ENCODE measurements at places on chromosomes 5 and 9.

- DNase-seq, result no peak
Measured at GRCh38 chr9:121597698-121598166, 53.7 kb upstream of the DAB2IP start.

GRCh38 chr9:21294904-21295538 is 10.1 kb downstream of the IFNA5 start:
- DNase-seq, result no peak

DNA sequence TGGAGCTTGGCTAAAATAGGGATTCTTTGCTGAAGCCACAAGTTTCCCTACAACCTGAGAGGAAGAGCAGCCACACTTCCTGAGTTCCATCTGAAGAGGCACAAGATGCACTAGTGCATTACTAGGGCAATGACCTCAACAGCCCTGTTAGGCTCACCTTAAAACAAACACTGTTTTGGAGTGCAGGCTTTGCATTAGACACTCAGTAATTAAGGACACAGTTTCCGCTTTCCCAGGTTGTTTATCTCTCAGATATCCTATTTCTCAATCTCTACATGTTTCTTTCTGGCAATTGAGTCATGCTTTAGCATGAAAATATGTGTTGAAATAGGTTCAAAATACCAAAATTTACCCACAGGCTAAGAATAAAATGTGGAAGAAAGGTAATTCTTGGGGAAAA is 34.2 kb downstream of the EMB start:
- DNase-seq, result peak; percentile 88

DNA sequence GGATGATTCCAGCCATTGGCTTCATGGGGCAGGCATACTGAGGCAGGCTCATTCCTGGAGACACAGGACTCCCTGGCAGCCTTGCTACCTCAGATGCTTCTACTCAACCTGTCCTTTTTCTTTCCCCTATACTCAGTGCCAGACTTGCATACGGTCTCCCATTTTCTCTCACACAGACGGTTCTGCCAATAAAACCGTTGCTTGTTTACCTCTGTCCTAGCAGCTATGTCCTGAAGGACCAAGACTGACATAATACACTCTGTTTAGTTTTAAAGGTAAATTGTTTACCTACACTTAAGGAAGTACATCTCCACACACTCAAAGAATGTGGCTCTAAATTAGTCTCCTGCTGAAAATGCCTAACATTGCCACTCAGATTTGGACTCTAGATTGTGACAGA is 151.0 kb upstream of the RFX3 start:
- no peak for DNase-seq

DNA sequence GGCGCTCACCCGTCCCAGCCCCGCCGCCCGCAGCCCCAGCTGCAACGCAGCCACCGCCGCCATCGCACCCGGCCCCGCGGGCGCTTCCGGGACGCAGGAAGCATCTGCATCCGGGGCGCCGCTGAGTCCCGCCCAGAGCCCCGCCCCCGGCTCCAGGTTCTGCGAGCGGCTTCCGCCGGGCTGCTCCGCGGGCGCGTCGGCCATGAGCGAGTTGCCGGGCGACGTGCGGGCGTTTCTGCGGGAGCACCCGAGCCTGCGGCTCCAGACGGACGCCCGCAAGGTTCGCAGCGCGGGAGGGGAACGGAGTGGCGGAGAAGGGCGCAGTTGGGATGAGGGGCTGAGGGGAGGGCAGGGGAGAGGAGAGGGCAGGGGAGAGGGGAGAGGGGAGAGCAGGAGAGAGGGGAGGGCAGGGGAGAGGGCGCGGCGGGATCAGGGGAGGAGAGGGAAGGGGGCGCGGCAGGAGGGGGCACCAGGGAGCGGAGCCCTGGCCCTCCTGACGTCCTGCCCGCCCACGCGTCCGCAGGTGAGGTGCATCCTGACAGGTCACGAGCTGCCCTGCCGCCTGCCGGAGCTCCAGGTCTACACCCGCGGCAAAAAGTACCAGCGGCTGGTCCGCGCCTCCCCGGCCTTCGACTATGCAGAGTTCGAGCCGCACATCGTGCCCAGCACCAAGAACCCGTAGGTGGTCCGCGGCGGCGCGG is at the start of the genes SURF1 and SURF2:
Gene SURF1 (minus strand): TSS at position 97 of the 701 bp plus-strand sequence. CDS start 34 bp downstream, at position 63.
Gene SURF2 (plus strand): TSS at position 160 of the 701 bp plus-strand sequence. CDS start 43 bp downstream, at position 203.
- peak; percentile 55 for DNase-seq

- no peak for DNase-seq
Measured at GRCh38 chr9:86842573-86842972, 104.7 kb downstream of the GAS1 start.

GRCh38 chr5:99543841-99544240 is 615.0 kb upstream of the CHD1 start:
- DNase-seq, result no peak

GRCh38 chr5:38827525-38827924 is 18.3 kb upstream of the OSMR start:
- peak; percentile 86 for DNase-seq

DNA sequence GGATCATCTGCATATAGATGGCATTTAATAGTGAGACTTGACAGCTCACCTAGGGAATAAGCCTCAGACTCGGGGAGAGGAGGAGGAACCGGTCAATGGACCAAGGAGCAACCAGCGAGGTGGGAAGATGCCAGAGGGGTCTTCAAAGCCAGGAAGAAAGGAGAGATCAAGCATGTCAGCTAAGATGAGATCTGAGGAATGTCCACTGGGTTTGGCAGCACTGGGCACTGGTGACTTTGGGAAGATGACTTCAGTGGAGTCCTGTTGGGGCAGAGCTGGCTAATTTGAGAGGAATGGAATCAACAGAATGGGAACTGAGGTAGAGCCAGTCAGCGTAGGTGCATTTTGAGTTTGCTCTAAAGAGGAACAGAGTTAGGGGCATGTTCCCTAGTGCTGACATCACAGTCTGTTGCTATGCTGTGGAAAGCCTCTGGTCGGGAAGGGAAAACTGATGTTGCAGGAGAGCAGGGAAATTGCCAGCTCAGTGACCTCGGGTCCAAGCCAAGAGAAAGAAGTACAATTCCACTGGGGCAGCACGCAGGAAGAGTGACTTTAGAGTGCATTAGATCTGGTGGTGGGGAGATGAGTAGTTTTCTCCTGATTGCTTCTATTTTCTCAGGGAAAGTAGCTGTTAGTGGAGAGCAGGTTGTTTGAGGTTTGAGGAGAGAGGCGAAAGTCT is 56.9 kb downstream of the ZNF618 start:
- DNase-seq, result no peak

GRCh38 chr5:149603920-149604319 is 22.6 kb downstream of the ARHGEF37 start:
- no peak for DNase-seq

- peak; percentile 99 for DNase-seq
Measured at GRCh38 chr5:119274030-119274766, 81.6 kb upstream of the TNFAIP8 start.

DNA sequence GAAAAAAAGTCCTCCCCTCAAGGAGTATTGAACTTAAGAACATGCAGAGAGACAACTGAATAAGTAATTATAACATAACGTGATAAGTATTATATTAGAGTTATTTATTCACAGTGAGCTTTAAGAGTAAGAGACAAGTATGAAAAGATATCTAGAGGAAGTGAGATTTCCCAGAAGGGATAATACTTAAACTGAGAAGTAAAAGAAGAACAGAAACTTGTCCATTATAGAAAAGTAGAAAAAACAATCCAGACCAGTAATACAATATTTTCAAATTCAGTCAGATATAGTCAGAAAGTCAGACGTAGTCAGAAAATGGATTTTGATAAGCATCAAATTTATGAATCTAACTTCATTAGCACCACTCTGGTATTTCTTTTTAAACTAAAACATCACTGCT is 613.0 kb upstream of the CCNG1 start:
- no peak for DNase-seq

Data from bronchial epithelial cell (primary cell).